ENCODE measurements at places on chromosomes 7 and 10. TPM values are rescaled to one million over a fixed set of nuclear protein-coding genes. Genes with fewer than 3 reads are reported as not detected.

- DNase-seq: no peak
These were observed 38.8 kb downstream of the FGFR2 start for GRCh38 chr10:121559326-121560026.

DNA sequence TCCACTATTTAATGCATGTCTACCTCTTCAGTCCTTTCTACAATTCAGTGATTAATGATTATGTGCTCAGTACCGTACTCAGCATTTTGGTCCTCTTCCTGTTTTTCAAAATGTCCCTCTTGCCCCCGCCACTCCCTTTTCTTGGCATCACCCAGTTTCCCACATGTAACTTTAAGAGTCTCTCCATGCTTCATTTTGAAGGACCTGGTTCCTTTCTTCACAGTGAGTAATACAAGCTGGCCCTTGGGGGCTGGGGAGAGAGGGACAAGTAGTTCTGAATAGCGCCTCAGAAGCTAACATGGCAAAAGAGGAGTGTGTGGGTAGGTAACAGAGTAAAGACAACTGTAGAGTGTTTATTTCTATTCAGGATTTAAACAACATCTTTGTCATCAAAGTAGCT is 34.6 kb upstream of the SLIT1 start:
- DNase-seq: no peak

Gene SPDYE1
- total RNA-seq: not detected

DNA sequence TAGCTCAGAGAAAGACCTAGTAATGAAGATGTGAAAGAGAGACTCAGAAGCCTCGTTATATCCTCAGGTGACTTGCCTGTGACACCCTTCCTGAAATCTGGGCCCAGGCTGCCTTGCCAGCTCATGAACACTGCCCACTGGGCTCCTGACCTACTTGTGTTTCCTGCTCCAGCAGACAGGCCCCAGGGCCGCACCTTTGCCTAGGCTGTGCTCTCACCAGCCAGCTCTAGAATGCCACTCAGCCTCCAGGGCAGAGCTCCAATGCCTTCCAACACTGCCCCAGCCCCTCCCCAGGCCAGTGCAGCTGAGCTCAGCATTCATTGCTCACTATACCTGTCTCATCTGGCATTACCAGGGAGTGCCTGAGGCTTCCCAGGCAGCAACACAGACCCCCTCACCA is 94.3 kb downstream of the DLG5 start:
- DNase-seq: no peak

DNA sequence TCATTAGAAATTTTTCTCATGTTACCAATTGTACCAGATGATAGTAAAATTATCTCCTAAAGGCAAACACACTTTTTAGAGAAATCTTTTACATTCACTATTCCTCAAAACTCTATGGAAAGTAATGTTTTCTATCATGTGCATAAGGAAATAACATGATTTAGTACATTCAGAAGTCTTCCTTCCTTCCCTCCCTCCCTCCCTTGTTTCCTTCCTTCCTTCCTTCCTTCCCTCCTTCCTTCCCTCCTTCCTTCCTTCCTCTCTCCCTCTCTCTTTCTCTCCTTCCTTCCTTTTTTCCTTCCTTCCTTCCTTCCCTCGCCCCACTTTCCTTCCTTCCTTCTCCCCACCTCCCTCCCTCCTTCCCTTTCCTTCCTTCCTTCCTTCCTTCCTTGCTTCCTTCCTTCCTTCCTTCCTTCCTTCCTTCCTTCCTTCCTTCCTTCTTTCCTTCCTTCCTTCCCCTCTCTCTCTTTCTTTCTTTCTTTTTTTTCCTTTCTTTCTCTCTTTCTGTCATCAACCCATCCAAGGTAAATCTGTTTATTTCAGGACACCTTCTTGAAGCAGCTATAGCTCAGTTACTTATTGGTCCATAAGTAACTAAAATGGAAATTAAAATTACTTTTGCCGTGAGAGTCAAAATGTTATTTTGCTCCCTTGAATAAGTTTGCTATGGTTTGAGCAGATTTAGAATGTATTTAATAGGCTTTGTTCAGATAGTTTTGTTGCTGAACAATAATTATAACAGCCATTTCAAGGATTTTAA is 197.9 kb downstream of the PLXDC2 start:
- no peak for DNase-seq

DNA sequence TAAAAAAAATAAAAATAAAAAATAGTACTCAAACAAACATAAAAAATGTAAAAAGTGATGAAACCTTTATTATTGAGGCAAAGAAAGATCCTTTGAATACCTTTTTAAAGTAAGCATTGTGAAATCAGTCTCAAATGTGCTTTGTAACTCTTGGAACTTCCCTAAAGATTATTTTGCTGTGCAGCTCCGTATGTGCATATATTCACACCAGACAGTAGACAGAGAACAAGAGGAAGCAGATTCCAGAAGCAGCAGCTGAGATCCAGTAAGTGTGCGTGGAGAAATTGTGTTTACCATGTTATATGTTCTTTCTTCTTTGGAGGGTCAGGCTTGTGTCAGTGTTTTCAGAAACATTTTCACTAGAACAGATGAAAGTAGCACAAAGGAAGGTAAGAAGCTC is 324.9 kb downstream of the AGMO start:
- DNase-seq: no peak

Gene ACSL5
- total RNA-seq: 8.6 TPM

- DNase-seq: no peak
These were observed 70.1 kb downstream of the ADCY1 start for GRCh38 chr7:45644237-45644636.

Gene ADAP1
- 1.3 TPM for total RNA-seq

DNA sequence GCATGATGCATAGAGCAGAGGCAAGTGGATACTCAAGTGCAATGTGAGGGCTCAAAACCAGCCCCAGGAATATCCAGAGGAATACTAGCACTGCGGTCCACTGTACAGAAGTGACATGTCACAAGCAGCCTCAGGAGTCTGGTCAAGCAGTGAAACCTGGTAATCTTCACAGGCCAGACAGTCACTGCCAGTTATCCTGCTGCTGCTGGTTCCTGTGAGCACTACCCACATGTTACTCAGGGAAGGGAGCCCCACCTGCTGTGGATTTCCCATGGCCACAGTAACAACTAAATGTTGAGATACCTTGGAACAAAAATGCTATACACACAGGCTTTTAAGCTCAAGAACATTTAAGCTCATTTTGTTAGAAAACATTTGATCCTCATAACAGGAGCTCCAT is 103.0 kb downstream of the RNF133 start:
- no peak for DNase-seq

Gene LAMB1
- total RNA-seq: 438 TPM

DNA sequence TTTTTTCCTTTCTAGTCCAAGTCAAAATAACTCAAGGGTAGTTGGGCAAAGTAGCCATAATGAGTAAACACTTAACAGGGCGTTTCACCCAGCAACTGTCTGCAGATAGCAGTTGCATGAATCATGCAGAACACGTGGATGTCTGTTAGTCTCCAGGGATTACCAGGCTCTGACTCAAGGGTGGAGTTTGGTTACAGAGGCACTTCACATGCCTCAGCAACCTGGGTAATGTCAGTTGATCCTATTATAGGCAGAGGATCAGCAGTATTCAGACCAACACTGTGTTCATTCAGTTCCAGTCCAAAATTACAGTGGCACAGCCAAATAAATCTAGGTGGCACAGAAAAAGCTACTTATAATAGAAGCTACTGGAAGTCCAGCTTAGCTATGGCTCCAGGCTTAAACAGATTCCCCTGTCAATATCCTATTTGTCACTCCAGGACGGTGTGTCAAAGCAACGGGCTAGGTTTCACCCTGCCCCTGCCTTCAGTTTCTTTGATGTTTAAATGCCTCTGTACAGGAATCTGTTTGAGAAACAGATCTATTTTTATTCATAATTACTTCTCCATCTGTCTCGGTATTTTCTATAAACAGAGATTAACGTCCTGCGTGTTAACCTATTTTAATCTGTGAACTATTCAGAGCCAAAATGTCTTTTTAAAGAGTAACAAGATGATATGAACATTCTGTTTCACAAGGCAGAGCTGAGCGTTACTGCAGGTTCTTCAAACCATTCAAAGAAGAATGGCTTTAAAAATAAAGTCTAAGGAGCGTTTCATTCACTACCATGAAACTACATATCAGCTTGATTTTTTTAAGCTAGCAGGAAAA is 162.6 kb upstream of the AKR1E2 start:
- peak; percentile 100 for DNase-seq

- DNase-seq: peak; percentile 90
These were observed 4.0 kb upstream of the MINPP1 start for GRCh38 chr10:87500646-87501048.

Gene PFKFB3
- total RNA-seq: 44.9 TPM

Gene SLC18A2
- total RNA-seq: under 0.01 TPM

- DNase-seq: peak; percentile 56
These were observed 180.5 kb upstream of the PRSS58 start for GRCh38 chr7:142438235-142438922.

DNA sequence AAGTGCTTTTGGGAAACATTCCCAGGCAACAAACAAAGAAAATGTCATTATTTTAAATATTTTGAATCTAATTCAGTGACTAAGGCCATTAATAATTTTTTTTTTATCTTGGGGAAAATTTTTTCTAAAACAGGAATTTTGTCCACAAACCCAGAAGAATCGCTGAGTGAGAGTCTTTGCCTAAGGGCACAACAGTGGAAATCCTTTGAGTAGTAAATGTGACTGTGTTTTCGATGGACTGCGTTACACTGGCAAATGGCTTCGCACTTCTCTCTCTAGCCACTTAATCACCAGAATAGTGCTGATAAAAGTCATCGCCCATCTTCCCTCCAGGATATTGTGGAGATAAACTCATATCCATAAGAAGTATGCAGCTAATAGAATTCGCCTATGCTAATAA is 430.3 kb upstream of the AKR1E2 start:
- DNase-seq: no peak

DNA sequence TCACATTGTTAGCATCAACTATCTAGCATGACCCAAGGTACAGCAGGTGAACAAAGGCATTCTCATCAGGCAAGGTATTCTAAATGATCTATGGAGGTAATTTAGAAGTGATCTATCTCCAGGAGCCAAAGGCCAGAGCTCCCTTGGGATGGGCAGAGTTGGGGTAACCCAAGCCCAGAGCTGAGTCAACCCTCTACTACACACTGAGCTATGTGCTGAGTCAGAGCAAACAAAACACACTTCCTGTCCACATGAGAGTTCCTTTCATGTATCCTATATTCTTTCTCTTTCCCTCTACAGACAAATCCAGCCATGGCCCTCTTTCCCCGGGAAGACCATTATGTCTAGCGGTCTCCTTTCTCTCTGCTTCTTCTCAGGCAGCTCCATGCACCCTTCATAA is 68.2 kb upstream of the AGK start:
- DNase-seq: no peak

DNA sequence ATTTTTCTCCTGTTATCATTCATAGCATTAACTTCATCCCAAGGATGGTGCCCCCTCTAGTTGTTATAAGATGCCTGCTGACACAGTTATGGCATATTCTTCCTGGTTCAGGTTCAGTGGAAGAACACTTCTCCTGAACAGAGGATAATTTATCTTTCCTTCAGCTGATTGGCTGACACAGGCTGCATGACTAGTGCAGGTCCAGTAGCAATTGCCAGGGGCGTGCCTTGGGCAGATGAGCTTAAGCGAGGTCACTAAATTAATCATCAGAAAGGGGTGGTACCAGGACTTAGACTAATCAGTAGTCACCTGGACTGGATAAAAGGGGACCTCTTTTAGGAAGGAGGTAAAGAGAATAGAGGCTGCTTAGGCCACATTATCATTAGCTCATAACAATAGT is 42.3 kb downstream of the BZW2 start:
- no peak for DNase-seq

Gene FFAR4
- total RNA-seq: not detected

Data from fibroblast of villous mesenchyme (primary cell).